ENCODE measurements at places on chromosomes 16 and 17. TPM values are rescaled to one million over a fixed set of nuclear protein-coding genes. Genes with fewer than 3 reads are reported as not detected.

RAD51C gene
- total RNA-seq: 64.6 TPM

CACNG5 gene
- not detected for total RNA-seq

GRCh38 chr16:57426356-57426755 lies 20.8 kb downstream of the CIAPIN1 start:
- no peak for DNase-seq
- no peak overlapping the region for H3K4me3 ChIP-seq
- H3K36me3 ChIP-seq: peaks cover 28% of the 10 kb centered on the region
- H3K27me3 ChIP-seq: no peaks in the 10 kb centered on the region

DNA sequence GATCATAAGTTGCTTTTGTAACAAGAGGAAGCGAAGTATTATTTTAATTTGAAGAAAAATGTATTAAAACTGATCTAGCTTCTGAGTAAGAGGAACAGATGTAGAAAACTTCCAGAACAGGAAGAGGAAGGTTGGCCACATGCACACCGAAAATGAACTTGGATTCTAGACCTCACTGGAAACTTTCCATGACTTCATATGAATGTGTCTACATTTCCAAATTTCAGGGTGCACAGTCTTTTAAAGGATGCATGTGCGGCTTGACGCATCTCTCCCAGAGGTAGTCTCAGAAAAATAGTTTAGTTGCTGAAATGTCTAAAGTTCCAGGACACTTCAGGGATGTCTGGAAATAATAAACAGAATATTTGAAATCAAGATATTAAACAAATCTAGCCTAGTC lies 275.1 kb upstream of the MYOCD start:
- no peaks in the 10 kb centered on the region for H3K4me1 ChIP-seq
- no peak for DNase-seq
- no peaks in the 10 kb centered on the region for H3K36me3 ChIP-seq
- no peaks in the 10 kb centered on the region for H3K27me3 ChIP-seq

DNA sequence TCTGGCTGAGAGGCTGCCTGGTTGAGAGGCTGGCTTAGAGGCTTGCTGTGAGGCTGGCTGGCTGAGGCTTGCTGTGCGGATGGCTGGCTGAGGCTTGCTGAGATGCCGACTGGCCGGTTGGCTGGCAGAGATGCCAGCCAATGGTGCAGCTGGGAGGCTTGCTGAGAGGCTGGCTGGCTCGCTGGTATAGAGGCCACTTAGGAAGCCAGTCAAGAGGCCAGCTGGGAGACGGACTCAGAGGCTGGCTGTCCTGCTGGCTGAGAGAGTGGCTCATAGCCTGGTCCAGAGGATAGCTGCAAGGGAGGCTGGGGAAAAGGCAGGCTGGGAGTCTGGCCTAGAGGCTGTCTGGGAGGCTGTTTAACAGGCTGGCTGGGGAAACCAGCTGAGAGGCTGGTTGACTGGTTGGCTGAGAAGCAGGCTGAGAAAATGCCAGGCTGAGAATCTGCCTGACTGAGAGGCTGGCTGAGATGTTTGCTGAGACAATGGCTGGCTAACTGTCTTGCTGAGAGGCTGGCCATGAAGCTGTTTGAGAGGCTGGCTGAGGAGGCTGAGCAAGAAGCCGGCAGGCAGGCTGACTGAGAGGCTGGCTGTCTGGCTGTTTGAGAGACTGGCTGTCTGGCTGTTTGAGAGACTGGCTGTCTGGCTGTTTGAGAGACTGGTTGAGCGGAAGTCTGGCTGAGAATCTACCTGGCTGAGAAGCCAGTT lies 37.5 kb upstream of the ACSM2B start:
- H3K4me1 ChIP-seq: no peaks in the 10 kb centered on the region
- no peak for DNase-seq
- H3K27ac ChIP-seq: no peak overlapping the region

Measured in activated naive CD4-positive, alpha-beta T cell treated with anti-CD3 and anti-CD28 coated beads for 36 hours (primary cell).